Activated effector memory CD4-positive, alpha-beta T cell treated with Interleukin-2 at 50 U/mL for 16 hours (primary cell): ENCODE measurements at places on chromosomes 6 and 20.

GRCh38 chr6:157723376-157723775 lies 99.7 kb upstream of the SNX9 start:
- DNase-seq, result no peak

GRCh38 chr6:106192824-106193223 lies 106.7 kb downstream of the PRDM1 start:
- DNase-seq, result no peak

GRCh38 chr6:22917344-22917743 lies 348.0 kb downstream of the HDGFL1 start:
- no peak for DNase-seq

- no peak for DNase-seq
These were observed 383.8 kb upstream of the KHDRBS2 start for GRCh38 chr6:62669831-62670230.

- no peak for DNase-seq
These were observed 6.9 kb upstream of the NSFL1C start for GRCh38 chr20:1473246-1474220.

GRCh38 chr6:117206944-117207687 lies 58.2 kb upstream of the VGLL2 start:
- no peak for DNase-seq

DNA sequence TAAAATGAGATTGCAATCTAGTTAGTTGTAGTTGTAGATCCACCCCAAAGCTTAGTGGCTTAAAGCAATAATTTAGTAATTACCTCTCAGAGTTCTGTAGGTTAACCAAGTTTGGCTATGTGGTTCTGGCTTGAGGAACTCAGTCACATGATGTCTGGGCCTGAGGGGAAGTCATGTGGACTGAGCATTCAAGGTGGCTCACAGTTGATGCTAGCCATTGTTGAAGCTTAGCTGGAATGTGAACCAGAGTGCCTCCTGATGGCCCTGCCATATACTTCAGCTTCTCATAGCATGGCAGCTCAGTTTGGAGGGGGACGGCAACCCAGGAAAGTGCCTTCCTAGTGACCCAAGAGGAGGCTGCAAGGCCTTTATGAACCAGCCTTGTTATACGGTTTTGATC lies 263.2 kb upstream of the RNF217 start:
- DNase-seq, result no peak

DNA sequence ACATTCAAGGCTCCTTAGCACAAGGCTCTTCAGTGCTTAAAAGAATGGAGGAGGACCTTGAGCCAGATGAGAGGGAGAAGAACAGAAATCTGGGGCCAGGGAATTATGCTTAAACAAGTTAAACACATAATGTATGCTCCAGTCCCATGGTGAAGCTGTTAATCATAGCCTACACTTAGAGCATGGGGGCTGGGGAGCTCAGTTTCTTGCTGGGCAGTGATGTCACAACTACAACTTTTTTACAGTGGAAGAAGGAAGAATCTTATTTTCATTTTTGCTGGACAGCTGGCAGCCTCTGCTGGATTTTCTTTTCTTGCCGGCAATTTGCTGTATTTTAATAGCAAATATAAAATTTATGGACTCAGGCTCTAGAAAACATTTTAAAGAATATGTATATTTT lies 432.5 kb downstream of the CD109 start:
- no peak for DNase-seq
